ENCODE measurements at places on chromosomes 16 and 17.

- no peak for DNase-seq
Observed at GRCh38 chr17:70810609-70811008, 641.3 kb downstream of the KCNJ2 start.

GRCh38 chr16:70018254-70018653, 67.1 kb downstream of the CLEC18A start:
- peak; percentile 5 for DNase-seq

GRCh38 chr16:63653044-63653839, 1468.6 kb downstream of the CDH11 start:
- DNase-seq = no peak

GRCh38 chr17:59786536-59787319, 79.3 kb downstream of the VMP1 start:
- DNase-seq = peak; percentile 92

DNA sequence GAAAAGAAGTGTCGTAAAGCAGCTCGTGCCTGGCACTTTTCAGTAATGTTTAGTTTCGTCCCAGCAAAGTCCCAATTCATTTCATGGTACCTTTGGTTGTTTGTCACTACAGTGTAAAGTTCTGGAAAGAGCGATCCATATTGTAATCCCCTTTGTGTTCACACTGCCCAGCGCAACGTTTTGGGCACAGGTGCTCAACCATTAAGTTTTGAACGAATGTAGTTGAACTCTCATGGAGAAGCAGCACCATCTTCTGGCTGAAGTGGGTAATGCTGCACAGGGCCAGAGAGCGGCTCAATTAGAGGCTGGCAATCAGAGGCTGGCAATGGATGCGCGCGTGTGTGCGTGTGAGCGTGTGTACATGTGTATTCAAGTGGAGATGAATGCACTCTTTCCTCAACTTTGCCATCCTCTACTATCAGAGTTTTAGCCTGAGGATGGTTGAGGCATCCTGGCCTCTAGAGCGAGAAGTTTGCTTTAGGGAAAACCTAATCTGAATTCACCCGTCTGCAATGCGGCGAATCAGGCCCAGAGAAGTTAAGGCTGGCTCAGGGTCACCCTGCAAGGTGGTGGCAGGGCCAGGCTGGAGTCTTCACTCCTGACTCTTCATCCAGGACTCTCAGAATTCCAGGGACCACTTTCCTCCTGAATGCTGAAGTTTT, 29.9 kb downstream of the DYNLL2 start:
- DNase-seq = peak; percentile 67

DNA sequence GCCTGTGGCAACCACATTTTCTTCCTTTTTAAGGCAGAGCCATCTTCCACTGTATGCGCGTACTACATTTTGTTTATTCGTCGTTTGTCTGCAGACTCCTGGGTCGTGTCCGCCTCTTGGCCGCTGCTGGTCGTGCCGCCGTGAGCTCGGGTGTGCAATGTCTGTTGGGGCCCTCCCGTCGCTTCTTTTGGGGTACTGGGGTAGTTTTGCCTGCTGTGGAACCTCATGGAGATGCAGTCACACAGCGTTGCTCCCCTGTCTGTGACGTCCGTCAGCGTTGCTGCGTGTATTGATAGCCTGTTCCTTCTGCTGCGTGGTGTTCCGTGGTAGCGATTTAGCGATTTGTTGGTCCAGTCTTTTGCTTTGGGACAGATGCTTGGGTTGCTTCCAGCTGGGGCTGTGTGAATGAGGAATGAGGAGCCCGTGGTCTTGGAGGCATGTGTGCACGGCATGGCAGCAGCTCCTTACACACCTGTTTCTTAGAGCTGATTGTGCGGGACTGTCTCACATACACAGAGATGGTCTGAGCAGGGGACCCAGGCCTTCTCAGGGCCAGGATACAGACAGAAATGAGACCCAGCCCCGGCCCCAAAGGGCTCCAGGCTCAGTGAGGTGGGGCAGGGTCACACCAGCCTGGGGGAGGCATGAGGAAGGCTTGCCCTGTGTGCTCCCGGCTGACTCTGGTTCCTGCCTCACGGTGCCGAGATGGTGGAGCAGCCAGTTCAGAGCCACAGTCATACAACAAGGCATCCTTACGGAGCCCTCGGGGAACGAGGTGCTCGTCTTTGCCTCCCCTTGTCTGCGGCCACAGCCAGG, 78.4 kb upstream of the GSE1 start:
- DNase-seq = no peak

DNA sequence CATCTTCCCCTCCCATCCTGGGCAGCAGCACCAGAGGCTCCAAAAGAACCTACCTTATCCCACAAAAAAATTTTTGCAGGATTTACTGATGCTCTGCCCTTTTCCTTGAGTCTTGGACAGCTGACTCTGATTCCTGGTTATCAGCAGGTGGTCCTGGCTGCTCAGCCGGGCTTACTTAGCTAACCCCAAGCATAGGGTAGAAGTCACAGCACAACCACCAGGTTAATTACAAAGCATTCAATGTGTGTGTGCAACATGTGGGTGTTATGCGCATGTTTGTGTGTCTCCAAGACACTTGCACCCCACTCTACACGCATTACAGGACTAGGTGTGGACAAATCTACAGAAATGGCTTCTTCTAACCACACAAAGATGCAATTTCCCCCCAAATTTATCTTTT, 36.3 kb downstream of the PECAM1 start:
- no peak for DNase-seq

GRCh38 chr16:54216268-54216667, 70.3 kb downstream of the IRX3 start:
- peak; percentile 92 for DNase-seq

GRCh38 chr16:50644729-50645128, 36.4 kb downstream of the SNX20 start:
- peak; percentile 76 for DNase-seq

DNA sequence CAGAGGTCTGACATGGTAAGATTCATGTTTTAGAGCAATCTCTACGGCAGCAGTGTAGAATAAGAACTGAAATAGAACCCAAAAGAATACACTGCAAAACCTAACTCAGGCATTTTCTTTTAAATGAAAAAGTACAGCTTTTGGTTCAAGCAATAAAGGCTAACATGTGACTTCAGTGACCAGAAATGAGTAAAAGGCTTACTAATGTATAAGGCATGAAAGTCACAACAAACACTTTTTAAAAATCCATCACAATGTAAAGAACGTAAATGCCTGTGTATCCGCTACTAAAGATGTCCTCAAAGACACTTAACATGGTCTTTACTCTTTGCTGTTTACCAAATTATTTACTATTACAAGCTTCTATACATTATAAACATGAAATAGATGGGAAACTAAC, 16.6 kb downstream of the KIAA0753 start:
- DNase-seq = no peak

- no peak for DNase-seq
Observed at GRCh38 chr16:77689971-77690370, 32.3 kb upstream of the NUDT7 start.

DNA sequence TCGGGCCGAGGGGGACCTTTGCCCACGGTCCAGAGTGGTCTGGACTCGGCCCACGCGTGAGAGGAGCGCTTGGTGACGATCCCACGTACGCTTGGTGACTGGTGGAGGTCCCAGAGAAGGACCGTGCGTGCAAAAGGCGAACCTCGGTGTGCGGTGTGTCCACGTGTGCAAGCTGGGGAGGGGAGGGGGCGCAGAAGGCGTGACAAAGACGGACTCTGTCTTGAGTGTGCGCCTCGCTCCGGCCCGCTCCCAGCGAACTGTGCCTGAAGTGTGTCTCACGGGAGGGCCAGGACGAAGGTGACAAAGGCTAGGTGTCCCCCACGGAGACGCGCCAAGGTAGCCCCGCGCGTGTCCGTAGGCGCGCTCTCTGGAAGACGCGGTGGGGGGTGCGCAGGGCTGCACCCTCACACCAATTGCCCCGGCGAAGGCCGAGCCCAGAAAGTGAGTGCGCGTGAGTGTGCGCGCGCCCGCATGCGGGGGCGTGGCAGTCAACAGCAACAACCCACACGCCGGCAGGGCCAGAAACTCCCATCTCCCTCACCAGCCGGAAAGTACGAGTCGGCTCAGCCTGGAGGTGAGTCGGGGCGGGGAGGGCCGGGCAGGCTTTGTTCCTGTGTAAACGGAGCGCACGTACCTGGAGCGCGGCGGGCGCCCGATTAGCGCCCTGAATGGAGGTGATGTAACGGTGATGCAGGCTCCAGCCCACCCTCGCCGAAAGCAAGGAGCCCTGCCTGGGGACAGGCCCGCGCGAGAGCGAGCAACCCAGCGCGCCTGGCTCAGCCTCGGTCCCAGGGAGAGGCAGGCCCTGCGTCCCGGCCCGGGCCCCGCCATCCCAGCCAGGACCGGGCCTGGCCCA, at the start of gene GPRC5C:
Gene GPRC5C, plus strand, starts transcription at position 521 of the 856 bp plus-strand sequence. CDS start 7,689 bp downstream, outside the sequence.
- DNase-seq = peak; percentile 76

DNA sequence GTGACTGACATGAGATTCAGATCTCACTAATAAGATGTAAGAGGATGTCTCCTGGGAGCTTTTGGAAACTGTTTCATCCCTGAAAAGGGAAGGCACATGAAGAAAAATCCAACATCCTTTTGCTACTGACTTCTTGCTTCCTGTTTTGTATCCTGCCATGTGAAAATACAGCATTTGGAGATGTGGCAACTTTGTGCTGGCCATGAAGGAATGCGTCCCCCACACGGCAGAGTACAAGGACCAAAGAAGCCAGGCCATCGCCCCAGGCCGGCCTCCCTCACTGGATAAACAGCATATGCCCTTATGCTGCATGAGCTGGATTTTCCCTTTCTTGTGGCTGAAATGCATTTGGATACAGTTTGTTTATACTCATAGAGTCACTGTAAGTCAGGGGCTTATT, 5.5 kb upstream of the HASPIN start:
- DNase-seq = no peak

DNA sequence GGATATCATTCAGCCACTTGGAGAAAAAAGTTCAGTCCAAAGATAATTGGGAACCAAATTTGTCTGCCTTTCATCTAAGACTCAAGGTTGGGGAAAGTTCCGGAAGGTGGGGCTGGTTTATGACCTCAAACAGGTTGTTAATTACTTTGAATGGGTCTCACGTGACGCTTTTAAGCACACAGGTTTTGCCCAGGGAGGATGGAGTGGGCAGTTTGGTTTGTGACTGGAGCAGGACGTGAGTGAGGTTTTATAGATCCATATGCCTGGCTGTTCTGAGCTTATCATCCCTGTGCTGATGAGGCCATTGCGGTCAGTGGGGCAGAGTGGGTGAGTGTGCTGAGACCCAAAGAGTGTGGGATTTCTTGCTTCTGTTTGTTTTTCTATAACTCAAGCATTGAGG, 38.7 kb upstream of the GPRC5B start:
- DNase-seq = no peak

GRCh38 chr17:7039832-7040231, 4.0 kb downstream of the SLC16A13 start:
- no peak for DNase-seq

GRCh38 chr17:2181206-2181896, 122.2 kb downstream of the SMG6 start:
- peak; percentile 96 for DNase-seq
